ENCODE measurements at places on chromosomes 5 and 9.

- DNase-seq: no peak
Observed at GRCh38 chr9:34742710-34743109, 32.8 kb upstream of the CCL21 start.

DNA sequence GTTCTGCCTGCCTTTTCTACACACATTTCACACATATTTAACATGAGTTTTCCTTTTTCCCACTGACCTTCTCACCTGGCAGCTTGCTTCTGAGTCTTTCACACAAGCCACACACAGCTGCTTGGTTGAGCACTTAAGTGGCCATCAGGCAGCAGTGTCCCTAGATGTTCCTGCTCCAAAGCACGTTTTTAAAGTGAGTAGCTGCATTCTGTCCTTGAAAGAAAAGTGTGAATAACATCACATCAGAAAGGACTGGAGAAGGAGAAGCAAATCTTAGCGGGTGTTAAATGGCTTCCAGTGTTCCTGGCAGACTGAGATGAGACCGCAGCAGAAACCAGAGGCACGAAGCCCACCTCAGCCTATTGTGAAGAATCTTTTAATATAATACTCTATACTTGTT, 209.2 kb upstream of the IRX4 start:
- DNase-seq: no peak

DNA sequence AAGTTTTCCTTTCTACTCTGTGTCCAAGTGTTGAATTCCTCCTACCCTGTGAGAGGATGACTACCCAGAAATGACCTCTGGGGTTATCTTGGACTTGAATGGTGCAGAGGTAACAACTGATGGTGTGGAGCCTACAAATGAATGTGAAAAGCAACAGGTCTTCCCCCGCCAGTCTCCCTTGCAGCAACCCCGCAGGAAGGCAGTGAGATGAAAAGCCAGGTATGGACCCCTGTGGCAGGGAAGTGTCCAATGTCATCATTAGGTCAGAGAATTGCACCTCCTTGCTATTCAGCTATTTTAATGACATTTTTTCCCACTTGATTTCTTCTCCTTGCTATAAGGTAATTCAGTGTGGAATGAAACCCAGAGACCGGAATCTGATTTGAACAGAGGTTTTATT, 58.5 kb downstream of the MAT2B start:
- DNase-seq: no peak

DNA sequence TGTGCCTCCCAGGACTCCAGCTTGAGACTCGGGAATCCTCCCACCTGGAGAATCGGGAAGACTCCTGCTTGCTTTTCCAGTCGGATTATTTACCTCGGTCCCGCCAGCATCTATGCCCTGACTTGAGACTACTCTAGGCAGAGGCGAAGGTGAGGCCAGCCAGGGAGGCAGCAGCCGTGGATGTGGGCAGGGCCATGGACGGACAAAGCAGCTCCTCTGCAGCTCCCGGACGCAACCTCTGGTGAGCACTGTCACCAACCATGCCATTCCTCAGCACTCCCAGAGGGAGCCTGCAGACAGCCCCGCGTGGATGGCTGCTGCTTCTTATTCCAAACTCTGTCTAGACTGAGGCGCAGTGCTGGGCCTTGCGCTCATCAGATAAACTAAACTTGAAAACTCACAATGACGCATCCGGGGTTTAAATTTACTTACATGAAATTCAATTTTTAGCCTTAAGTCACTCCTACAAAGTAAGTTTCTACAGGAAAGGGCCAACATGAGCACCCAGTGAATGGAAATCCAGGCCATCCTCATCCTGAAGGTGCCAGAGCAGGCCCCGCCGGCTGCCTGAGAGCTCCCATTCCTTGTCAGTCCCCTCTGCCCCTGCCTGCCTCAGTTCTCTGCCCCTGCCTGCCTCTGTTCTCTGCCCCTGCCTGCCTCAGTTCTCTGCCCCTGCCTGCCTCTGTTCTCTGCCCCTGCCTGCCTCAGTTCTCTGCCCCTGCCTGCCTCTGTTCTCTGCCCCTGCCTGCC, 17.8 kb downstream of the MED10 start:
- no peak for DNase-seq

DNA sequence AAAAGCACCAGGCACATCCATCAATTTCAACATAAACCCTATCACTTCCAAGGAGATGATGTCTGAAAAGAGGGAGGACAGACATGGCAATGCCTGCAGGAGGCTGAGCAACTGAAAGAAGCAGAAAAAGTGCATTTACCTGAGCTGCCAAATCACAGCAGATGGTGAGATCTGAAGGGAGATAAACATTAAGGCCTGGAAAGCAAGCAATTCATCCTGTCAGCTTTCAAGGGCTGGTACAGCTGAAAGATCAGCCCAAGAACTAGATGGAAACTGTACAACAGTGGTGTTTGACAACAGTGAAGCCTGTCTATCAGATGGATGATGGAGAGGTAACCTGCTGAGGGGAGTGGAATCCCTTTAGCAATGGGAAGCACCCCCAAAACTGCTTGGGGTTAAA, 433.2 kb upstream of the ZNF608 start:
- DNase-seq: no peak

DNA sequence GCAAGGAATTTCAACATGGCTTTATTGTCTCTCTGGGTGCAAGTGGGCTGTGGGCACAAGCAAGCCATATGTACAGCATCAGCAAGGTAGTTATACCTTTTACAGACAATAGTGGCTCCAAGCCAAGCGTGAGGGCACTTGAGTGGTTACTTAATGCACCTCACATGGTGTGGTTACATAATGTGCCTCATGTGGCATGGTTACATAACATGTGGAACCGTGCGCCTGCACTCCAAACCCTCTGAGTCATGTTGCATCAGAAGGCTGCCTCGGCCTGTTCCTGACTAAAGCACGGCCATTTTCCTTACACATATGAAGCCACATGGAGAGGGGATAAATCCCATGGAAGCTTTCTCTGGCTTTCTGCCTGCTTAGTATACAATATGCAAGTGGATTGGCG, 150.9 kb downstream of the OSTF1 start:
- no peak for DNase-seq

- no peak for DNase-seq
Observed at GRCh38 chr5:172549696-172550095, 91.4 kb upstream of the NEURL1B start.

- no peak for DNase-seq
Observed at GRCh38 chr5:79241535-79241979, 5.6 kb downstream of the JMY start.

DNA sequence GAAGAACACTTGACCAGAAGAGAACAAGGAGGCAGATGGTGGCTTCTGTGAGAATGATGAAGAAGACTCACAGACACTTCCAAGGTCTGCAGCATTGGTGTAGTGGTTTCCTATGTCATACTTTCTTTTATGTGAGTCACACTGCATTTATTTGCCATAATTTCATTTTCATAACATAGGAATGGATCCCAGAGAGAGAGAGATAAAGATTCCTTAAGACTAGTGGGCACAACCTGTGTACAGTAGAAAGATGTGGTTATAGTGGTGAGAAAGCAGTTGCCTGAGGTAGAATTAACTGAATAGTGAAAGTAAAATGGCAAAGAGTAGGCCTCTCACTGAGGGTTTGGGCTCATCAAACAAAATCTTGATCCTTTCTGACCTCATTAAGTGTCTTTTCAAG, 7.6 kb upstream of the CCDC152 start:
- no peak for DNase-seq

- DNase-seq: peak; percentile 35
Observed at GRCh38 chr9:70567511-70567910, 153.1 kb upstream of the KLF9 start.

GRCh38 chr9:113990570-113990907, 87.6 kb downstream of the AMBP start:
- no peak for DNase-seq

GRCh38 chr9:34570376-34570775, 19.1 kb downstream of the CNTFR start:
- DNase-seq: no peak

- no peak for DNase-seq
Observed at GRCh38 chr5:76471406-76471805, 68.3 kb downstream of the IQGAP2 start.

- DNase-seq: no peak
Observed at GRCh38 chr5:173512637-173513435, 103.6 kb downstream of the BOD1 start.

DNA sequence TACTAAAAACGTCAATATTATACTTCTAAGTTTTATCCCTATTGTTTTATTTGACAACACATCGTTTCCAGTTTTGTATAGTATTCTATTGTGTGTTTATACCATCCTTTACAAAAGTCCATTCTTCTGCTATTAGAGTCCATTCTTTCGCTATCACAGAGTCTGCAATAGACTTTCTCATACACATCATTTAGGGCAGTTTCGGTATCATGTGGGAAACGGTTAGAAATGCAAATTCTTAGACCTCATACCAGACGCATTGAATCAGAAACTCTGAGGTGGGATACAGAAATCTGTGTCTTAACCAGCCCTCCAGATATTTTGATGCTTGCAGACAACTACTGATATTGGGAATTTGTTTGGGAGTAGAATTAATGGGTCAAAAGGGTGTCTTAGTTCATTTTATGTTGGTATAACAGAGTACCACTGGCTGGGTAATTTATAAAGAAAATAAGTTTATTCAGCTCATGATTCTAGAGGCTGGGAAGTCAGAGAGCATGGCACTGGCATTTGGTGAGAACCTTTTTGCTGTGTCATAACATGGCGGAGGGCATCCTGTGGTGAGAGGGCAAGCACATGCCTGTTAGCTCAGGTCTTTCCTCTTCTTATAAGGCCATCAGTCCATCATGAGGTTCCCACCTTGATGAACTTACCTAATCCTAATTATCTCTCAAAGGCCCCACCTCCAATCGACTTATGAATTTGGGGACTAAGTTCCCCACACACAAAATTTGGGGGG, 21.1 kb downstream of the CARTPT start:
- DNase-seq: no peak

- no peak for DNase-seq
Observed at GRCh38 chr9:124132671-124133147, 121.1 kb downstream of the LHX2 start.

DNA sequence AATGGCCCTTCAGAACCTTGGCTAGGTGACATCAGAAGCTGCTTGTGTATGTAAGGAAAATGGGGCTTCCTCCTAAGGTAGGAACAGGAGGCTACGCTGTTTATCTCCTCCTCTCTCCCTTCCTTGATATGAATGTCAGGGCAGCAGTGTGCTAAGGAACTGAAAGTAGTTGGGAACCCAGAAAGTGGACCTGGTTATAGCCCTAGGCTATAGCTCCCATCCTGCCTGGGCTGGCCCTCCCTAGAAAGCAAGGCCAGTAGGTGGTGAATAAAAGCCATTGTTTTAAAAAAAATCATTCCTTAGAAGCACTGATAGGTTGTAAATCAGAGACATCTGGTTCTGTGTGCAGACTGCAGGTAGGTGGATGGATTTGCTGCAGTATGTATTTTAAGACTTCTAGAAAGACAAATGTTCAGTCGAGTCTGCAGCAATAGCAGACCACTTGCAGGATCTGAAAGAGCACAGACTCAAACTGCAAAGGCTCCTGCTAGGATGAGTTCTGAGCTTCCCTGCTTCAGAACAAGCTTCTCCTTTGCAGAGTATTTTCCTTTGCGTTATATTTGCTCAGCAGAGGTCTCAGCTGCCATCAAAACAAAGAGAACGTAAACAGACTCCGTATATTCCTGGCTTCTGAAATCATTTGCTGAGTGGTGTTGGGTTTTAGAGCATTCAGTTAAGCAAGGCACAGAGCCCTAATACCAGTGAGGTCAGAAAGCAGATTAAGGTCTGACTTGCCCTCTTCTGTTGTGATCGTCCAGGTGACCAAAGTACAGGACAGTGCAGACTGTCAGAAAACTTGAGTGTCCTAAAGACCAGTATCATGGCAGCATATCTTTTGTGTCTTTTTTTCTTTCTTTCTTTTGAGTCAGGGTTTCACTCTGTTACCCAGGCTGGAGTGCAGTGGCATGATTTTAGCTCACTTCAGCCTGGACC, 20.1 kb upstream of the CFAP157 start:
- no peak for DNase-seq

DNA sequence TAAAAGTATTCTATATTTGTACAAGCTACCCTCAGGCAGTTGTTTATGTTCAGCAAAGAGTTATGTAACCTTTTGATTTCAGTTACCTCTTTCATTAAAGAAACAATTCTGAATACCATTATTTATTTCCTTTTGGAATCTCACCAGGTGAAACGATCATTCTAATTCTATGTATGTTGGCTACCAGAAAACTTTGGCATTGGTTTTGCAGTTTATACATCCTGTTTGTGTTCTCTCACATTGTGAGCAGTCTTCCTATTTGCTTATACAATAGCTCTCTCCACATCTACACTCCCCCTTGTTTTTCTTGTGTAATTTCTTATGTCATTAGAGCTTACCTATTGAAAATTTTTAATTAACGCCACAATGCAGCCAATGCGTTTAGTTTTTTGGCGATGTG, 276.0 kb upstream of the MPDZ start:
- no peak for DNase-seq

DNA sequence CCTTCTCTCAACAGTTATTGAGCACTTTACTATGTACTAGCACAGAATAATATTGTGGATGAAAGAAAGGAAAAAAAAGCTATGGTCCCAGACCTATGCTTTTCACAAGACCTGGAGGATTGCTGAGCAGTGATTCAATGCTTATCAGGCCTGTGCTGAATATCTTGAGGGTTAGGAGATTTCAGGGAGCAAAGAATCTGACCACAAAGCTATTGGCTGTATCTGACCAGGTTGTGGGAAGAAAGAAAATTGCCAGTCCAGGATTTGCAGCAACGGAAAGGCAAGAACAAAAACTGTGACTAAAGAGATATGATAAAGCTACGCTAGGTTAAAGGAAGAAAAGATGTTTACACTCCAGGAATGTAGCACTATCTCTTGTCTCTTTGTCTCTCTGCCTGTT, 14.9 kb upstream of the MACIR start:
- DNase-seq: peak; percentile 37

- DNase-seq: no peak
Observed at GRCh38 chr5:159915904-159916840, at the start of gene ADRA1B. Gene ADRA1B, plus strand, starts transcription at chr5:159916482. Its CDS starts 424 bp downstream, at chr5:159916906.

DNA sequence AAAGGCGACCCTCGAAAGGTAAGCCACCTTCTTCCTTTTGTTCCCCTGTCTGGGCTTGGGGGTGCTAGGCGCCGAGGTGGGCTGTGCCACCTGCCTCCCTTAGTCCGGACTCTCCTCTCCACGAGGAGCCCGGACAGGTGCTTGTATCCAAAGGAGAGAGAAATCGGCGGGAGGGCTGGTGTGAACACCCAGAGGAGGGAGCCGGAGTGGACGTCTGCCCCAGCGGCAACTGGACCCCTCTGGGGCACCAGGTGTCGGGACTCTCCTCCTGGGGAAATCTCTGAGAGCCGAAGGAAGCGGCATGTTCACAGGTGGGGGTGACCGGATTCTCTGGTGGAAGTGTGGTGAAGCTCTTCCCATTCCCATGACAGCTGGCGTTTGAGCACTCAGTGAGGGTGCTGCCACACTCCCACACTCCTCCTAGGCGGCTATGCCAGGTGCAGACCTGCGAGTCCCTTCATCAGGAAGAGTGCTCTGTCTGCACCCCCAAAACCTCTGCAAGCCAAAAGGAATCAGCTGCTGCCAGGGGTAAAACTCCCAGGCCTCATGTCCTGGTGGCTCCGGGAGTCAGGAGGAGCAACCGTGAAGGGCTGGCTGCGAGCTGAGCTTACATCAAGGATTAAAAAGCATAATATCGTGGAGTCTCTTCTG, 921 bp downstream of the KCNIP1 start:
- no peak for DNase-seq
